ENCODE measurements at places on chromosomes 6 and 20.

DNA sequence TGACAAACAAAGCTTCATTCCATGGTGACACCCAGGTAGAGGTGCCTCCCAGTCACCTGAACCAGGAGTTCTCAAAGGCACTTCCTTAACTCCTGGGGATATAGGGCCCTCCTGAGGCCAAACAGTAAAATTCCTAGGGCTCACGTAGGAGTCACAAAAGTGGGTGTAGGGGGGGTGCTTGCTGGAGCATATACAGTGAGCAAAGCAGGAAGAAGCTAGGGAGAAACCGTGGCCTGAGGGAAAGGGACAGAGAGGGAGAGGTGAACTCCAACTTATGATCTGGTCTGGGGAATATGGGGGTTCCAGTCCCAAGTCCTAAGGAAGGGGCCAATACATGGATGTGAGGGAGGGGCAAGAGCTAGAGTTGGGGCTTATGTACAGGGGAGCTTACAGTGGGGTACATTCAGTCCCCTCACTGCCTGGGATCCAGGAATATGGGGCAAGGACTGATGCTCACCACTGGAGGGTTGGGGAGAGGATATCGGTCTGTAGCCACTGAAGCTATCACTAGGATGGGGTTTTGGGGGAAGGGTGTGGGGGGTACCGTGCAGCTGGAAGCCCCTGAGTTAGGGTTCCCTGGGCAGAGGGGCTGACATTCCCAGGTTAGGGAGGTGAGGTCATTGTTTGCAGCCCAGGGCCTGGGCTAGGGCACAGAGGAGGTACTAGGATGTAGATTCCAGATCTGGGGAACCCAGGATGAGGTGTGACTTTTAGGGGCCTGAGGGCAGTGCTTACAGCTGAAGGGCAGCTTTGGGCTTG, 950 bp downstream of the PEDS1 start:
- no peak for DNase-seq

GRCh38 chr20:63054103-63054474, 47.3 kb upstream of the BHLHE23 start:
- no peak for DNase-seq

- DNase-seq, result no peak
Observed at GRCh38 chr20:11195899-11196558, 522.2 kb upstream of the JAG1 start.

- DNase-seq, result peak; percentile 72
Observed at GRCh38 chr6:33299237-33299944, 649 bp upstream of the RGL2 start.

DNA sequence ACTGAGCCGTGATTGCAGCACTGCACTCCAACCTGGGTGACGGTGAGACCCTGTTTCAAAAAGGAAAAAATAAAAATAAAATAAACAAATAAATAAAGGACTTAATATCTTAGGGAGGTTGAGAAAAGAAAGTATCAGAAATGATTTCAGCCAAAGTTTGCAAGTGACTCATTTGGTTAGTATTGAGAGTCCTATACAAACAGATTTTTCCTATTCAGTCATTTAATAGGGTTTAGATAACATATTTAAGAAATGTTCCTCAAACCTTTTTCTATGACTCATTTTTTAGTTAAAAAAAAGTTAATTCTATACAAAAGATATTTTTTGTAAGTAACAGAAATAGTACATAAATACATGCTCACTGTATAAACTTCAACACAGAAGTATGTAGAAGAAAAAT, 235.1 kb downstream of the GJA1 start:
- DNase-seq, result no peak

DNA sequence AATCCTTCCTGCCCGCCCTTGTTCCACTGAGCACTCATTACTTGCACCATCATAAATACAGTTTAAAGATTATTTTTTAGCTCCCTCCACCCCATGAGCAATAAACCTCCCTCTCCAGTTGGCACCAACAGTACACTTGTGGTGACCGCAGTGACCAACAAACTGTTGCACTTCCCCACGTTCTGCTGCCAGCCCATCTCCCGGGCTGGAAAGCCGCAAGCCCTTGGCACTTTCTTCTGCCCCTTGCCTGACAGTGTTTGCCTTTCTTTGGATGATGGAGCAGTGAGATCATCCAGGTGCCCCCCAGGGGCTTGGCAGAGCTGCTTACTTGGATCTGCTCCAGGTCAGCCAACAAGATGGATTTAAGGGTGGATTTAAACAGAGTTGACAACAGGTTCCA, 21.6 kb downstream of the KCNB1 start:
- DNase-seq, result no peak

GRCh38 chr20:48613926-48614325, 213.9 kb downstream of the PREX1 start:
- no peak for DNase-seq

DNA sequence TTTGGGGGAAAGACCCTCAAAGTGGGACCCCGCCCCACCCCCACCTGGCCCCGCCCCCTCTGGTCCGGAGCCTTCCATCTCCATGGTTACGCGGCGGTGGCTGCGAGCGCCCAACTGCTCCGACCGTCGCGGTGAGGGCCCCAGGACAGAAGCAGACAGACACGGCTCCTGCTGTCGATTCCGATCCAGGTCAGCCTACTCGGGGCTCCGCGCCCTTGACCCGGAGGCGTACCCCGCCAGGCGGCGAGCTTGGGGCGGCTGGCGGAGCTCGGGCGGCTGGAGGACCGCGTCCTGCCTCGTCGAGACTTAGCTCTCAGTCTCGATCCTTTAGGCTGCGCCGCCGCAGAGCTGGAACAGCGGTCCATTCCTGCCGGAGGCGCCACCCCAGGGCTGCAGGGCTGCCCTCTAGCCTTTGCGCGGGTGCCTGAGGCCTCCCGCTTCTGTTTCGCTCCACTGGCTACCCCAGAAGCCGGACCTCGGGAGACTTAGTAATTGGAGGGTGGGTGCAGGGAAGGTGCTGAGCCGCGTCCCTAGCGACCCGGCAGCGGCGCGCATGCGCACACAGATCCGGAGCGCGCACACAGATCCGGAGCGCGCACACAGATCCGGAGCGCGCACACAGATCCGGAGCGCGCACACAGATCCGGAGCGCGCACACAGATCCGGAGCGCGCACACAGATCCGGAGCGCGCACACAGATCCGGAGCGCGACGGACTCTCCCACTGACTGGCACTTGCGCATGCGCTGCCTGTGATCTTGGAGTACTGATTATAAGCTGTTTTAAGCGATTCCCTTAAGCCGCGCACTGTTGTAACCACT, at the start of gene CFAP206:
Gene CFAP206, plus strand, starts transcription at position 72 of the 820 bp plus-strand sequence. CDS start 1,868 bp downstream, outside the sequence.
- DNase-seq, result peak; percentile 51

DNA sequence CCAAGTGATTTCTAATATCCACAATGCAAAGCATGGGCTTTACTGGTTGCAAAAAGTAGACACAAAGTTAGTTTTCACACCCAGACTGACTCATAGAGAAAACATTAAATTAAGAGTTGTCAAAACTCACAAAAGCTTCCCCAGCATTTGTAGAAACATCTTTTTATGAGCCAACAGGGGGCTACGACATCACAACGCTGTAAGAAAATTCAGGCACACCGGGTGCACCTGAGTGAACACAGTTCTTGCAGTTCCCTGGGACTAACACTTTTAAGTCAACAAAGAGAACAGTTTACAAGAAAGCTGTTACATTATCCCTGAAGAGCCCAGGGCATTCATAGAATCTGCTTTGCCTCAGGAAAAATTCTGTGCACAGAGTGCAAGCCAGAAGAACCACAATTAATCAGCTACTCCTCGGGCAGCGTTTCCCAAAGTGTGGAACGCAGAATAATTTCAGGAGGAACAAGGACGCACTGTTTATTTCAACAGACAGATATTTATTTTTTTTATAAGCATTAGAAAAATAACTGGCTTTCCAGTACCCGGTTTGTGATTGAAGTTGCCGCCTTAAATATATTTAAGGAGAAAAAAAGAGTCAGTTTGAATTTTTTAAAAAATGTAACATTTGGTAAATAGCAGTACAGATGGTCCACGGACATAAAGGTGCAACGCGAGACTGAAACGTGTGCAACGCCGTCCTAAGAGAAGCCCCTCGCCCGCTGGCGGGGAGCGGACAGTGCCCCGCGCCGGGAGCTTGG, 1.2 kb downstream of the NCOA5 start:
- no peak for DNase-seq

DNA sequence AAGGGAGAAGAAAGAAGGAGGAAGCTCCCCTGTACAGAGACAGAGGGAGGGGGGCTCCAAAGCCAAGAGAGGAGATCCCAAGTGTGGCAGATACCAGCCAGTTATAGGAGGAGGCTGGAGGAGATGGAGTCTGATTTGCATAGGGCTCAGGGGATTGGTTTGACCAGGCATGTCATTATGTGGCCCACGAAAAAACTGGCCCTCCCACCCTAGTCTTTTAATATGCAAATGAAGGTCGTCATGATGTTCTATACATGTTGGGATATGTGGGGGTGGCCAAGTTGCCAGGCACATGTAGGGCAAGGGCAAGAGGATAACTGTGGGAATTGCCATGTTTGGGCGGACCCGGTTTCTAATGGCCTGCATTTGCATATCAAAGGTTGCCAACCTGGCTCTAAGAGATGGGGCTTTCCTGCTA, 17.6 kb upstream of the ZFP64 start:
- DNase-seq, result no peak

DNA sequence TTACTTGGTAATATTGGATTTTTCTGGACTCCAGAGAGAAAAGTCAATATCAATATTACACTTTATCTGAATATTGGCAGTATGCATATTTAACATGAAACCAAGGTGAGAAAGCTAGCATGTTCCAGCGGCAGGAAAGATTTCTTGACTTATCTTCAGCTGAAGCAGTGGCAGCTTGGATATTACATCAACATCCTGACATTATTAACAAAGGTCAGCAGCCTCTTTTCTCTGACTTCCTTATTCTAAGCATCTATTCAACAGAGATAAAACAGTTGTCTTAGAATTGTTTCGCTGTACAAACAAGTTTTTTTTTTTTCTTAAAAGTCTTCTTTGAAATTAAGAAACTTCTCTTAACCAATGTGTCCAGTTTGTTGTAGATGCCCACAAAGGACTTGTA, 11.8 kb downstream of the DCBLD1 start:
- DNase-seq, result no peak

DNA sequence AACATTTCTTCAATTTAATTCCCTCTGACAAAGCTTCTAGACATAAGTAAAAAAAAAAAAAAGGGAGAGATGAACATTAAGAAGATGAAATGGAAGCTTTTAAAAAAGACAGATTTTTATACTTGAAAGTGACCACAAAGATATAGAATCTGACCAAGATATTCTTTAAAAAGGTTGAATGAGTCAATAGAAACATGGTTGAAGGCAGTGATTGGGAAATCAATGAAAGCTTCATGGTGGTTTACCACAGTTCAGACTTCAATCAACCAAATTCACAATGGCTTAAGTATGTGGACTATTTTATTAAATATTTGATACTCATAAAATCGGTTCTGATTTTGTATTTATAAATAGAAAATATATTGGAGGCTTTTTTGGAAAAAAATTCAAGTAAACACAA, 248.4 kb upstream of the HSF2 start:
- DNase-seq, result no peak

DNA sequence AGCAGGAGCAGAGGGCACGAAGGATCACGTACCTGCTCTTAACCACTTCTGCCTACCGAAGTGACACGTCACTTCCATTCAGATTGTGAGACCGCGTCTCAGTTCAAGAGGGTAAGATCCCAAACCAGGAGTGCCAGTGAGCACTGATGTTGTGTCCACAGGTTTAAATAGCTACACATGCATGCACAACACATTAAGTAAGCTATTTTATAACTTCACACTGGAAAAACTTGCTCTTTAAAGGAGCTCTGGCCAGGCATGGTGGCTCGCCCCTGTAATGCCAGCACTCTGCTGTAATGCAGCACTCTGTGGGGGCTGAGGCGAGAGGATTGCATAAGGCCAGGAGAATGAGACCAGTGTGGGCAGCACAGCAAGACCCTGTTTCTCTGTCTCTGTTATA, 21.1 kb downstream of the ABHD12 start:
- no peak for DNase-seq

- DNase-seq, result no peak
Observed at GRCh38 chr6:3292431-3293197, 33.9 kb downstream of the PSMG4 start.

DNA sequence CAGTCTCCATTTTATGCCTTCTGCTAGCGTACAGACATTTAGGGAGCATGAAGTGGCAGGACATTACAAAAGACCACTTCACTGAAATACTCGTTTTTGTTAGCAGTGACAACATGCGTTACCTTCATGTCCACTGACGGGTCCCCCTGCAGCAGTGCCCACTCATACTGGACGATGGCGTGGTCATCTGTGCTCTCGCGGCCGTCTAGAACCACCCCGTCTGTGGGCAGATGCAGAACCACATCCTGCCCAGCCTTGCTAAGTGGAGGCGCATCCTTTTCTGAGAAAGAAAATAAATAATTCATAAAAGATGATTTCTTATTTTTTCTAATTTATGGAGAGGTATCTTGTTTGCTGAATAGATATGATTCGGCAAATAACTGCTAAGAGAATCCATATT, 11.3 kb downstream of the LRP11 start:
- DNase-seq, result no peak

DNA sequence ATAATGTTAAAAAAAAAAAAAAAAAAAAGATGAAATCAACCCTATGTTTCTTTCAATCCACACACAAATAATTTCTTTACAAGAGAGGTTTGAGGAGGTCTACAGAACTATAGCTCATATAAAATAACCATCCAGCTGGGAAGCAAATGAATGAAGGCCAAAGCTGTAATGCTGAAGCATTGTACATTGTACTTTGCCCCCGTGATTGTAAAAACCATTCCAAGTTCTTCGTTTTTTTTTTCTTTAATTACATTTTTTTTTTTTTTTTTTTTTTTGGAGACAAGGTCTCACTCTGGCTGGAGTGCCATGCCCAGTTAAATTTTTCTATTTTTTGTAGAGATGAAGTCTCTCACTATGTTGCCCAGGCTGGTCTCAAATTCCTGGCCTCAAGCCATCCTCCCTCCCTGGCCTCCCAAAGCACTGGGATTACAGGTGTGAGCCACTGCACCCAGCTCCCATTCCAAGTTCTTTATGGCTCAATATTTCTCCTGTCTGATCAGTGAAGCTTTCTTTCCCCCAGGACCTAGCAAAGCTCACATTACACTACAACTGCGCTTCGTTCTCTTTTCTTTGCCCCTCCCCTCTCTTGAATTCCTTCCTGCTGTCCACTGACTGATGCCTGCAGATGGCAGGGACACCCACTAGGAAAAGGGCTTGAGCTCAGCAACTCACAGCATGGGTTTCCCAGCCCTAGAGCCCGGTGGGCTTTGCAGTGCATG, 53.0 kb upstream of the NOP56 start:
- DNase-seq, result no peak

- DNase-seq, result no peak
Observed at GRCh38 chr6:118284736-118285360, 263.2 kb upstream of the PLN start.

GRCh38 chr6:108526739-108527174, 34.0 kb upstream of the FOXO3 start:
- DNase-seq, result no peak

- no peak for DNase-seq
Observed at GRCh38 chr6:87487555-87487954, 14.8 kb downstream of the SLC35A1 start.

DNA sequence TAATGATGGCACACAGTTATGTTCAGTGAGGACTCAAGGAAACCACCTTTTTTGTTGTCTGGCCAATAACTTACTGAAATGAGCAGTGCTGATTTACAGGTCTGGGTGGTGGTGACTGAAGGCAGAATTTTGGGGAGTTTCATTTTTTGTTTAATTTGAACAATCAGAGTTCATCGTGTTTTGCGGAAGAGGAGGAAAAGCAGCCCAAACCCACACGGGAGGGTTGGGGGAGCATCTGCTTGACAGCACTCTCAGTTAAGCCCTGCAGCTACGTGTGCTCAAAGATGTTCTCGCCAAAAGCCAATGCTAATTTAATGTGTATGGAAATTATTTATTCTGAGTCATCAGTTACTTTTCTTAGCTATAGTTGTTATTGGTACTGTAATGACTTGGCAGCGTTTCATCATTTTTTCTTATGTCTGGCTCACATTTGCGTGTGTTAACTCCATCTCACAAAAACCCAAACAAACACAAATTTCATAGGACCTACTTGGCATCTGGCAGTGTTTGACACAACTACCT, 89.2 kb downstream of the UST start:
- no peak for DNase-seq
